ENCODE measurements at places on chromosomes 2 and 18.

- no peak for DNase-seq
These were observed 126.6 kb downstream of the ZNF532 start for GRCh38 chr18:58991167-58991798.

DNA sequence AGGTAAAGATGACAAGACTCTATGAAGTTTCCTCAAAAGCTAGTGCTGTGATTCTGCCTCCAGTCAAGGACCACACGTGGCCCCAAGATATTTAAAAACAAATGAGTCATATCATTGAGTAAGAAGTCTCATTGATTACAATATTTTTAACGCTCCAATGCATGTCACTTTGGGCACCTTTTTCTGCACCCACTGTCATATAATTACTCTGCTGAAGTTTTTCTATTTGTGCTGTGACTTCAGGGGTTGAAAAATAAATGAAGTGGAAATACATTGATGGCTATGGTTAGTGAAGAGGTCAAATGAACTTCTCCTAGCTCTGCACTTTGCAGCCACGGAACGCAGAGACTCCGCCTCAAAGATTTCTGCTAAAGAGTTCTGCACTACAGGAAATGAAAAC lies 344.3 kb upstream of the KYNU start:
- no peak for DNase-seq

- no peak for DNase-seq
These were observed 71.0 kb downstream of the STPG4 start for GRCh38 chr2:47083886-47084687.

DNA sequence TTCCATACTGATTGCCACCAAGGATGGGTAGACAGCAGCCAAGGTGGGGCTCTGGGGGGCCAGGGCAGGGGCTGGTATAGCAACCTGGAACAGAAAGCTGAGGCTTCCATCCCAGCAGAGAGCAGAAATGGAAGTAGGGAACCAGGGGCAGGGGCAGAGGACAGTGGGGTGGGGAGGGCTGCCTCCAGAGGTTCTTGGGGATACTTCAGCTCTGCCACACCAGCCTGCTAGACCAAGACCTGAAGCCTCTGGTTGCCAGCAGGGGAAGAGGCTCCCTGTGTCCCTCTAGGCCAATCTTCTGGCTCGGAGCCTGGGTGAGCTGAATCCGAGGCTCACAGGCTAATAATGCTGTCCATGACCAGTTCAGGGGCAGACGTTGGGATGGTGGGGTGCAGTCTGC lies 329.0 kb downstream of the DYSF start:
- DNase-seq: no peak

DNA sequence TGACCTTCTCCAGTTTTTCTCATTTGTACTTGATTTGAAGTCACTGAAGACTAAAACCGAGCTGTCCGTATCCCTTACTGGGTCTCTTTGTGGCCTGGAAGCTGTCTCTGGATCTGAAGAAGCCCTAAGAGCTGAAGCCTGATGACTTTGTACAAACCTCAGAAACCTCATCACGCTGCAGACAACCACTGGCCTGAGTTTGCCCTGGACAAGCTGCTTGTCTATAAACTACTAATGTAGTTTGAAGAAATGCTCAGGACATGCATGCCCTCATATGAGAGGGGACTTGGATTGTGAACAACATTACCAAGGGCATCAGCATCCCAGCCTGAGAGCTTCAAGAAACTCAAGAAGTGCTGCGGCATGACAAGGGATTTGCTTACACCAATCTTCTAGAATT lies 79.3 kb upstream of the CBLN2 start:
- no peak for DNase-seq

DNA sequence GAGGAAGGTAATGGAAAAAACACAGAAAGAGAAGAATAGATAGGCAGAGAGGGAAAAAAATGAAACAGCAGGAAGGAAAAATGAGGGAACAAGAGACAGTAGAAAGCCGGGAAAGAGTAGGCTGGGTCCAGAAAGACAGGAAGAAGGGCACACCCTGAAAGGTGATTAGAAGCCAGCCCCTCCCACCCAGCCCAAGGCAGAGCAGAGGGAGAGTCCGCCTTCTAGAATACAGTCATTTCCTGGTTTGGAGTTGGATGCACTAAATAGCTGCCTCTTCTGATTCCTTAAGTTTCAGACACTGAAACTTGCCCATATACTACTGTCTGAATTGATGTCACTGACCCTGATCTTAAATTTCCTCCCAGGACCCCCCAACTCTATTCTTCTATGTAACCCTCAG lies 17.9 kb upstream of the DSG3 start:
- no peak for DNase-seq

GRCh38 chr2:222672068-222672401 lies 577 bp downstream of the MOGAT1 start:
- no peak for DNase-seq

DNA sequence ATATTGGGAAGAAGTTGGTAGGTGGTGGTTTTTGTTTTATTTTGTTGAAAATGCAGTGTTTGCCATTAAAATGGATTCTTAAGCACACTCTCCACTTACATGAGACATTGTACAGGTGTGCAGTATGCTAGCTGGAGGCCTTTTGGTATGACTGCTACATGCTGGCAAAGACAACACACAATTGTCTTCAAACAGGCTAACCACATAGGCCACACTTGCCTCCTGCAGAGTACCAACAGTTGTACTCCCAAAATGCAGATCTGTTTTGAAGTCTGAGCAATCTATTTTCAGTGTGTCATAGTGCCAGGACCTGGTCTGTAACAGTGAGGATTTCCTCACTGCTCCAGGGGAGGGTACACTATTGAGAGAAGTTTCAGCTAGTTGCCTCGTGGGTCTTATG lies 213.6 kb downstream of the ZRANB3 start:
- no peak for DNase-seq

DNA sequence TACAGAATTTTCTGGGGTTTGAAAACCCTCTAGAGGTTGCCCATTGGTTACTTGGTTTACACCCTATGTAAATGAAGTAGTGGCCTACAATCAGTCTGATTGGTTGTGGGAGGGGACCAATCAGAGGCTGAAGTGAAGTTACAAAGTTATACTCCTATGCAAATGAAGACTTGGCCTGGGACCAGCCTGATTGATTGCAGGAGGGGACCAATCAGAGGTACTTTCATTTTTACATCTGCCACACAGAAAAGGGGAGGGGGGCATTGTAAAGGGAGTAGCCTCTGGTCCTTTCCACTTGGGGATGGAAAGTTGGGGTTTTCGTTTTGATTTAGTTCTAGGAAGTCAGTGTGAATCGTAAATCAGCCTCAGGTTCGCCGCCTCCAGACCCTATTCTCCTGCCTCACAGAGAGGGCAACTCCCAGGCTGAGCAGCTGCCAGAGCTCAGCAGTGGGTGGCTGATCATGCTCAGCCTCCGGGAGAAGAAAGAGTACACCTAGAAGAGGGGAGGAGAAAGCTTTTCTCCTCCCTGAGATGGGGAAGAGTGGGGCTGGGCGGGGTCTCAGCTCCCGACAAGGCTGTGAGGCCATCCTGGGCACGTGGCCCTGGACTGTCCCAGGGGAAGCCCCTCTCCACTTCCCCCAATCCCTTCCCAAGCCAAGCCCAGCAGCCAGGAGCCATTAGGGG lies 372.5 kb downstream of the GALR1 start:
- no peak for DNase-seq

DNA sequence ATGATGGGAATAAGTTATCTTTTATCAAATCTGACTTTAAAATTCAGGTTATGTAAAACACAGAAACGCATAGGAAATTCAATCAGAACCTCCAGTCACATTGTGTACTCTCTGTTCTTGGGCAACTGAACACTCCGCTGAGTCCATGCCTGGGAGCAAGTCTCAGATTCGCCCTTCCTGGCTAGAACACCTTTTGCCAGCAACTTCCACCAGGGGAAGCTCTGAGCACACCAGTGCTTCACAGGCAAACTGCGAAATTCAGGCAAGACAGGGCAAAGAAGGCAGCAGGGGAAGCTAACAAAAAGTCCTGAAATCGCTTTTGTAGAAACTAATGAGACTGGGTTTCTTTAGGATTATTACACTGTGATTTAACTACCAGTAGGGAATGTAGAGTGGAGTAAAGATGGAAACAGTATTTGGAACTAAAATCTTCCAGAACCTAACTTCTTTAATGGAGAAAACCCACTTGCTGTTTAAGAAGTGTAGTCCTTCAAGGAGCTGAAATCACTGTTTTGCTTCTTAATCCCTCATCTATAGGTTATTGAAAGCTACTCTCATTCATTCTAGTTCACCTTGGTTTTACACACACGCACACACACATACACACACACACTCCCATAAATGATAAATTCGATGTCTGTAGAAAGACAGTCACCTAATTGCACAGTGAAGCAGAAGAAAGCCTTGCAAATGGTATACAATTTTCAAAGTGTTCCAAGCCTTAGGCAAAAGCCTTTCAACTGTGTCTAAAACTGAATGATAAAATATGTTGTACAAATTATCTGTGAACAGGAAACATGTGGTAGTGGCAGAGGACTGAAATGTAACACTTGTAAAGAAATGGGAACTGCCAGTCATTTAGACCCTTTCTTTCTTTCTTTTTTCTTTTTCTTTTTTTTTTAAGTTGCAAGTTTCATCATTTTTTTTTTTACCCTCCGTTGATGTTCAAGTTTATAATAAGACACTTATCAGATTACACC lies 214.5 kb downstream of the TMEM182 start:
- peak; percentile 10 for DNase-seq

- no peak for DNase-seq
These were observed 484 bp downstream of the APCDD1 start for GRCh38 chr18:10454681-10455557.

DNA sequence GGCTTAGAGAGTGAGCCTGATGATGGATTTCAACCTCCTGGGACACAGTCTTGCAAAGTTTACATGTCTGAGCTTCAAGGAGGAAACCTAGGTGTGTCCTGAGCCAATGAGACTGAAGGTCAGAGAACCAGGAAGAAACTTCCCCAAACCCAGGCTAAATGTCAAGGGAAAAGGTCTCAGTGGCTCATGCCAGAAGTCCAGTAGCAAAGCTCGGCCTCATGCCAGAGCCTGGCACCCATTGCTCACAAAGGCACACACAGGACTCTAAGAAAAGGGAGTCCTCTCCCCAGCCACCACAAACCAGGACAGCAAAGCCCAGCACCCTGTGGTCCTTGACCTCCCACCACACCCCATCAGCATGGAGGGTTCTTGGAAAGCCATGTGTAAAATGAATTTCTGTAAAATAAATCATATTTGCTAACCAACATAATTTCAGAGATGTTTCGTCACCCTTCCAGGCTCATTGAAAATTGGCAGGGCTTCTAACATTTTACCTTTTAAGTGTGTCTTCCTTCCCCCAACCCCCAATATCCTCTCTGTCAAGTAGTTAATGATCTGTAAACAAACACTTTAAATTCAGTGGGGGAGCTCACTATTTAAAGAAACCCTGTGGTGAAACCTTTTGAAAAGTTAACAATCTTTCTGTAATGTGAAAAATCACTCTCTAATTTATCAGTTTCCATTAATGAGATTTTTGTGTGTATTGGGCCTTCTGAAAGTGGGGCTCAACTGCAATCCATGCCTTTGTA lies 77.1 kb downstream of the BCL11A start:
- no peak for DNase-seq

GRCh38 chr18:79975985-79976680 lies 11.7 kb downstream of the HSBP1L1 start:
- DNase-seq: no peak

Data from LNCaP clone FGC (cell line).